Stimulated activated CD4-positive, alpha-beta T cell treated with anti-CD3 and anti-CD28 coated beads, Interleukin-1b, Interleukin-23, amount 100 ng/mL, for 1 hour (primary cell): ENCODE measurements at places on chromosomes 12 and 14.

DNA sequence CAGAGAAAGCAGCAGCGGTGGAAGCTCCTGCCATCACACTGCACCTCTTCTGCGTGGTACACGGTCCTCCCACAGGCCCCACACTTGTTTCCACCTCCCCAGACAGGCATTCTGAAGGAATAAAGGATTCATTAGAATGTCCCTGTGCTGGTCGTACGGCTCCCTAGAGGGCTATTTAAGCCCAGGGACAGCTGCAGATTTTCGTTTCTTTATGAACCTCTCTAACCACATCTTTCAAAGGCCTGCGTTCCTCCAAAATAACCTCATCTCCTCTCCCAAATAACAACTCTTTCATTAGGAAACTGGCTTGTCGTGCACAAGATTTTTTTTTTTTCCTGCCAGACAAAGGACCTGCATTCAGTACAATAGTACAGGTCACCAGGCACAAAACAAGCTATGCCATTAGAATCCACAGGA, 12.7 kb downstream of the CSRP2 start:
- DNase-seq: no peak

GRCh38 chr12:111285200-111285599, 83.7 kb downstream of the PHETA1 start:
- DNase-seq: no peak

GRCh38 chr14:74913986-74914573, 9.0 kb downstream of the RPS6KL1 start:
- DNase-seq: no peak

DNA sequence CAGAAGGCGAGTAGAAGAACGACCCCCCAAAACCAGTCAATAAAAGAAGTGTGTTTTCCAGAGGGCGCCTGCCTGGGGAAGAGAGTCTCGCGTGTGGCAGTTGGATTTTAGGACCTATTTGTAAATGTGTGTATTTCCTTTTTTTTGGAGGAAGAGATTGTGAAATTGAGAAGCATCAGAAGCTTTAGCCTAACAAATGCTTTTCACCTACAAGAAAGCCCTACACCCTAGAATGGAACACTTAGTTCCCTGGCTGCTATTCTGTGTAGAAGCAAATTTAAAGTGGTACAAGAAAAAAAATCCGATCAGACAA, 1.3 kb downstream of the RCOR1 start:
- no peak for DNase-seq

- no peak for DNase-seq
Measured at GRCh38 chr12:104902125-104902524, 56.0 kb downstream of the SLC41A2 start.

GRCh38 chr14:37813732-37814131, 218.3 kb downstream of the TTC6 start:
- no peak for DNase-seq

- no peak for DNase-seq
Measured at GRCh38 chr12:115569345-115570068, 708.0 kb downstream of the MED13L start.

DNA sequence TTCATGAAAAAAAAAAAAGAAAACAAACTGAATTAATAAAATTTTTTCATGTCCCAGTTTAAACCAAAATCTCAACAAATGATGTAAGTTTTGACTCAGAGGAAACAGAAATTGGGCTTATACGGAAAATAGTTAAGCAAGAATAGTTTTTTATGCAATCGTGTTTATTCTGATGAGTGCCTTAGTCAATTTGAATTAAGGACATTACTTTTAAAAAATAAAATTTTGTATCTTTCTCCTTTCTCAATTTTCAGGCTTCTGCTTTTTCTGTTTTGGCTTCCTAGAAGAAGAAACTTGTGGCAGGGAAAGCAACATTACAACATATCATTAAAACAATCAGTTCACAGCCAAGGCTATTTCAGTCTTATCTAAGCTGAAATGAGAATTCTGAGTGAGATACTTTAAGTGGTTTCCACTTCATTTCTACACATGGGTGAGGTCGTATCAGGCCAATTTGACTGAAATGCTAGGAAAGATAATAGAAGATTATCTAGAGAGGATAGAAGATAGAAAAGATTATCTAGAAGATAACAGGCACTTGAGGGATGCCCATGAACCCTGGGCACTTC, 52.4 kb downstream of the BCL2L14 start:
- DNase-seq: no peak

DNA sequence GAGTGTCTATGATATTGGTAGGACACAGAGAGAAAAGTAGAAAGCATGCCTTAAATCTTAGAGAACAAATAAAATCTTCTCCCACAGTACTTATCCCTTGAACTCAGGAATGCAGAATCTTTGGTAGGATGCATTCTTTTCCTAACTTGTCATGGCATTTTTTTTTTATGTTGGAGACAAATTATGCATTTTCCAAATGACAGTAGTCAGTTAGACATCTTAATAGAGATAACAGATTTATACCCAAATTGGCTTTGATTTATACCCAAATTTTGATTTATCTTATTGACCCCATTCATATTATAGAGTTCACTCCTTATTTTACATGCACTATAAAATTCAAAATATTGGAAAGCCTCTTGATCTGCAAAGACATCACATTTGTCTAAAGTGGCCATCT, 132.9 kb downstream of the CNTN1 start:
- no peak for DNase-seq

DNA sequence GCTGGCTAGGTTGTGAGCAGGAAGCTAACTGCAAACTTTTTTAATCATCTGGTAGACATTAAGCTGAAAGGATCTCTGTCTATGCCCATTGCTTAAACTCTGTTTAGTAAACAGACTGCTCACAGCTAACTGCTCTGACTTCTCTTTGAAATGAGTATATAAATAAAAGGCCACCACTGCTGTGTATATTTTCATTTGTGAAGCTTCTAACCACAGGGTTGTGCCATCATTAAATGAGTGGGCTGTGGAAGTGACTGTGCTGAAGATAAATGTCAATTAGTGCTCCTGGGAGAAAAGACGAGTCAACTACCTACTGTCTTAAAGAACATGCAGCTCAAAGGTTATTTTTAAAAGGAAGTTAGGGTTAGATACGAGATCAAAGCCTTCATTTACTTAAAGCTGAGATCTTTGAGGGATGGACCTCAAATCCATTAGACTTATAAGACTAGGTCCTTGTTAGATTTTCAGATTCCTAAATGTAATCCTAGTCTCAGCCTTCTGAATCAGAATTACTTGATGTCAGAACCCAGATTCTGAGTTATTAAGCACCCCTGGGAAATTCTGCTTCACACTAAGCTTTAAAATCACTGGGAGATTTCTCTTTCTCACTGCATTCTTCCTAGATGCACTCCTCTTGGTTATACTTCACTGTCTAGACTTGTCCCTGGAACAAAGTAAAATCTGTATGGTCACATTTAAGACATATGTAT, 213.1 kb upstream of the FLRT2 start:
- no peak for DNase-seq

- DNase-seq: no peak
Measured at GRCh38 chr12:52316701-52317100, 4.5 kb downstream of the KRT83 start.

GRCh38 chr14:36724162-36724561, 62.5 kb downstream of the PAX9 start:
- DNase-seq: no peak

DNA sequence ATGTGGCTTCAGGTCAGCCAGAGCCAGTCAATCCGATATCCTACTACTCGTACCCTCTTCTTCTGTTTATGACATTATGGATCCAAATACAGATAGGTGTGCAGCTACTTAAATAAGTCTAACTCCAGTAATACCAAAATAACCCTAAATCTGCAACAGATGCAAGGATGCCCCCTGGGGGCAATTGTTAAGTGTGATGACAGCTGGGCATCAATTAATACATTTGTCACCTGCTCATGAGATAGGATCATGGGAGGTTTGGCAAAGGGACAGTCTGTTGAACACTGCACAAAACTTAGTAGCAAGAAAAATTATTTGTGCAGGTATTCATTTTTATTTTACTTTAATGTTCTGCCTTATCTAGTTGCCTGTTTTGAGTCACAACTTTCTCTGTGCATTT, 83.2 kb downstream of the SLC38A6 start:
- no peak for DNase-seq

GRCh38 chr12:50218386-50218785, 51.2 kb upstream of the CERS5 start:
- DNase-seq: no peak

DNA sequence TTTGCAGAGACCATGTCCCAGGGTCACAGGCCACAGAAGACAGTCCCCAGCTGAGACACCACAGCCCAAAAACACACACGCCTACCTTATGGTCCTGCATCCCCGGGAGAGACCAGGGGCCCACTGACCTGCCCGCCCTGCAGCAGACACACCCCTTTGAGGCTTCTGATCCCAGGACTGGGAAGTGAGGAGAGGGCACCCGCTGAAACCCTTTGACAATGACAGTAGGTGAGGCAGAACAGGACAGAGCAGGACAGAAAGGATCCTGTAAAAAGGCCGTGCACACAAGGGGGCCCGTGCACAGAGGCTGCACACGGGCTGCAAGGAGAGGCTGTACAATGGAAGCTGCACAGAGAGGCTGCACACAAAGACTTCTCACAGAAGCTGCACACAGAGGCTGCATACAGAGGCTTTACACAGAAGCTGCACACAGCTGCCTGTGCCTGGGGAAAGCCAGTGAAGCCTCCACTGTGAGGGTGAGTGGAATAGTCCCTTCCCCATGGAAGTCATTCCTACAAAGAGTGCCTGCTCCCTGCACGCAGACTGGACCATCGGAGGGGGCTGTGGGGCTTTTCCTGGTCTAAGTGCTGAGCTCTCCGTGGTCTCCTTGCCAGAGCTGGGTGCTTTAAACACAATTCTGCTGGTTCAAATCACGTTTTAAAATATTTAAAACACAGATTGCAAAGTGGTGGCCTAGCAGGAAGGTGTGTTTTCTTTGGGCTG, 16.6 kb upstream of the SFSWAP start:
- no peak for DNase-seq

DNA sequence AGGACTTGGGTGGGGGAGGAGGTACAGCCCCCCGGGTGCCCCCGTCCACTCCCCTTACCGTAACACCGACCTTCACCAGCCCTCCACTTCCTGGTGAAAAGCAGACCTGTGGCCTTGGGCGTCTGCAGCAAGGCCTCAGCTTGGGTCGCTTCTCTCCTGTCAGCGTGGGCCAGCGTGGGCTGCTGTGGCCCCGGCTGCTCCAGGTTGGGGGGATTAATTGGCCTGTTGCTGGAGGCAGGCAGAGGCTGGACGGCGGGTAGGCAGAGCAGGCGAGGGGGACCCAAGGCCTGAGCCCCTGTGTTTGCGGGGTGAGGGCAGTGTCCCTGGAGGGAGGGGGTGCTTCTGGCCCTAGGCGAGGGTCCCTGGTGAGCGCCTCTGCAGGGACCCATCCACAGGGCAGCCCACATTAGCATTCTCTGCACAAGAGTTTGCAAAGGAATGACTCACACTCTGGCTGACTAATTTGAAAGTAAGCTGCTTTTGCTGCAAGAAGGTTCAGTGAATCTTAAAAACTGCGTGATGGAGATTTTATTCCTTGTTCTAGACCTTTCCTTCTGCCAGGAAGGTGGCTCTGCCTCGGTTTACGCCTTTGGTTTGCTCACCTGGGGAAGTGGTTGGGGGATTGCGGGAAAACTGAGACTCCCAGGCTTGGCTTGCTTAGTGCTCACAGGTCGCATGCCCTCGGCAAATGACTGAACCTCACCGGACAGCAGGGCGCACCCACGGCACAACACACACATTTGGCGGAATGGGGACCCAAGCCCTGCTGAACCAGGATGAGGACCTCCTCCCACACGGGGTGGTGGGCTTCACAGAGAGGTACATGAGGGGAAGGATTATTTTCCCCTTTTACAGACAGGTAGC, 37.9 kb upstream of the DLK1 start:
- no peak for DNase-seq
